ENCODE measurements at places on chromosomes 1 and 21.

DNA sequence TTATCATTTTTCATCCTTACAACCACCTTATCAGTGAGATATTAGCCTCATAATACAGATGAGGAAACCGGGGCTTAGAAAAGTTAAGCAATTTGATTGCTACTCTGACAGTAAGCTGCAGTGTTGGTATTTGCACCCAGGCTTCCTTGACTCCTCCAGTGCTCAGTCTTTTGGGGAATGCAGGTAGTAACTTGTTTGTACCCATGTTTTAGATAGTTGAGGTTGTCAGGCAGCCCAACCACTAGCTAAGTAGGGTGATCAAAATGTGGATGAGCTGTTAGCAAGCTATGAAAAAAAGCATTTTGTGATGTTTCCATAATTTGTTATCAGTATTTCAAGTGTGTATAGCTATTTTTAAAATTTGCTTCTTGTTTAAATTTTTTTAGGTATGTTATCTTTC, 80.8 kb downstream of the SASS6 start:
- DNase-seq: no peak

DNA sequence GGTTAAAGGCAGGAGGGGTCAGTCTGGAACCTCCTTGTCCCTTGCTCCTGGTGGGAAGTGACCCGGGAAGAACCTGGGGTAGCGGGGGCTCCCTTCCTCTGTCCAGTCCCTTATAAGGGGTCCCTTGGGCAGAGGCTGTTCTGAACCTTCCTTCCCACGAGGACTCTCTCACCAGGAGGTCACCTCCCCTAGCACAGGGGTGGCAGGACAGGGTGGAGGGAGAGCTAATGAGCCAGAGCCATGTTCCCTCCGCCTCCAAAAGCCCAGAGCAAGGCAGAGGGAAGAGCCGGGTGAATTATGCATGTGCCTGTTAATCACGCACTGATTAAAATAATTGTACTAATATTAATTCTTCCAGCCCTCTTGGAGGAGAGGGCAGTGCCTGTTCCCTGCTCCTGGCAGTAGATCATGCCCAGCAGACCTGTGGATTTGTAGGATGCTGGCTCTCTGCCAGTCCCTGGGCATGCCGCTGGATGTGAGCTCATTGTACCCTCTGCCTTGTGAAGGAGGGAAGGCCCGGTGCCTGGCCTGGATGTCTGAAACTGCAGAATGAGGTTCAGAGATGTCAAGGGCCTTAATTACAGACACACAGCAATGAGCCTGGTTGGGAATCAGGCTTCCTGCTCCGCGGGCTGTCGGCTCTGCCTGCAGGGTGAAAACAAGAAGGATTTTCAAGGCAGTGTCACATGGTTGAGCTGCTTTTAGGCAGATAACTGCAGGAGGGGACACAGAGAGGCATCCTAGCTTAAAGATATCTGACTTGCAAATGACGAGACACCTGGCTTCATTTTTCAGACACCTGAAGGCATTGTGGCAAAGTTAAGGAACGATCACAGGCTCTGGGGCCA, 68.2 kb downstream of the IGSF21 start:
- DNase-seq: no peak

GRCh38 chr1:51280321-51280978, 44.4 kb downstream of the RNF11 start:
- no peak for DNase-seq

DNA sequence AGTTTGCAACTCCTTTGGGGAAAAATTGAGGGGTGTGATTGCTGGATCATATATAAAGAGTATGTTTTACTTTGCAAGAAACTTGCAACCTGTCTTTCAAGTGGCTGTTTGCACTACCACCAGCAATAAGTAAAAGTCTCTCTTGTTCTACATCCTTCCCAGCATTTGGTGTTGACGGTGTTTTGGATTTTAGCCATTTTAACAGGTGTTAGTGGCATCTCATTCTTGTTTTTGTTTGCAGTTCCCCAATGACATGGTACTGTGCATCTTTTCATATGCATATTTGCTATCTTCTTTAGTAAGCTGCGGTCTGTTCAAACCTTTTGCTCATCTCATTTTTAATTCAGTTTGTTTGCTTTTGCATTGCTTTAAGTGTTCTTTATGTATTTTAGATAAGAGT, 535.5 kb downstream of the LRRIQ3 start:
- no peak for DNase-seq

DNA sequence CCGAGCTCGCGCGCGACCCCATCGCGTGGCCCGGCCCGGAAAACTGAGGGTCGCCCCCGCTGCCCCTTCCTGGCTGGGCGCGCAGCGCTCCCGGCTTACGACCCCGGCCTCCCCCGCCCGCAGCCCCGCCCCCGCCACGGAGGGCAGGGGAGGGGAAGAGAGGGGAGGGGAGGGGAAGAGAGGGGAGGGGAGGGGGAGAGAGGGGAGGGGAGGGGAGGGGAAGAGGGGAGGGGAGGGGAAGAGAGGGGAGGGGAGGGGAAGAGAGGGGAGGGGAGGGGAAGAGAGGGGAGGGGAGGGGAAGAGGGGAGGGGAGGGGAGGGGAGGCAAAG, 6.7 kb upstream of the ANKRD65 start:
- DNase-seq: no peak

GRCh38 chr1:166087734-166088571, 78.8 kb downstream of the FAM78B start:
- no peak for DNase-seq

- no peak for DNase-seq
These were observed 20.4 kb upstream of the TTC4 start for GRCh38 chr1:54695221-54695620.

Data from fibroblast of skin of abdomen (primary cell).